ENCODE measurements at places on chromosomes 7 and 10.

DNA sequence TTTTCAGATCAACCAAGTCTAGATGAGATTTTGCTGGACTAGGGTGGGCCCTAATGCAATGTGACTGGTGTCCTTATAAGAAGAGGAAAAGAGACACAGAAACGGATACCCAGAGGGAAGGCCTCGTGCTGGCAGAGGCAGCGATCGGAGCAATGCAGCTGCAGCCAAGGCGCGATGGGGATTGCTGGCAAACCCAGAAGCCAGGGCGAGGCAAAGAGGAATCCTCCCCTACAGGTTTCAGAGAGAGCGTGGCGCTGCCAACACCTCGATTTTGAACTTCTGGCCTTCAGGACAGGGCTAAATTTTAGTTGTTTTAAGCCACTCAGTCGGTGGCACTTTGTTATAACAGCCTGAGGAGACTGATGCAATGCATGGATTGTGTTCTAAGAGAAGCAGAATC, 157.1 kb upstream of the RHEB start:
- no peak for DNase-seq

- DNase-seq: no peak
These were observed 207.9 kb downstream of the CACNA2D1 start for GRCh38 chr7:82235713-82236112.

DNA sequence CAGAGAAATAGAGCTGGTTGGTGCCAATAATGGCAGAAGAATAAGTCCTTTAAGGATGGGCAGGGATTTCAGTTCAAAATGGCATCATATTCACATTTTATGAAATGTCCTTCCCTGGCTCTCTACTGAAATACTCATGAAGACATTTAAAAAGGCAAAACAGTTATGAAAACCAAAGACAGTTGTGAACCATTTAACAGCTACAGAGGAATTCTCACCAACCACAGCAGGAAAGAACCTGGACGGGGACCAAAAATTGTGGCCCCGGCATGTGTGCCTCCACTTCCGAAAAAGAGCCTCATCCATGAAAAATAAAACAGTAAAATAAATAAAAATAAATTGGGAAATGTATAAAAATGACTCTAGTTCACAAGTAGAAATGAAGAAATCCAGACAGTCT, 539.5 kb downstream of the SUGCT start:
- no peak for DNase-seq

DNA sequence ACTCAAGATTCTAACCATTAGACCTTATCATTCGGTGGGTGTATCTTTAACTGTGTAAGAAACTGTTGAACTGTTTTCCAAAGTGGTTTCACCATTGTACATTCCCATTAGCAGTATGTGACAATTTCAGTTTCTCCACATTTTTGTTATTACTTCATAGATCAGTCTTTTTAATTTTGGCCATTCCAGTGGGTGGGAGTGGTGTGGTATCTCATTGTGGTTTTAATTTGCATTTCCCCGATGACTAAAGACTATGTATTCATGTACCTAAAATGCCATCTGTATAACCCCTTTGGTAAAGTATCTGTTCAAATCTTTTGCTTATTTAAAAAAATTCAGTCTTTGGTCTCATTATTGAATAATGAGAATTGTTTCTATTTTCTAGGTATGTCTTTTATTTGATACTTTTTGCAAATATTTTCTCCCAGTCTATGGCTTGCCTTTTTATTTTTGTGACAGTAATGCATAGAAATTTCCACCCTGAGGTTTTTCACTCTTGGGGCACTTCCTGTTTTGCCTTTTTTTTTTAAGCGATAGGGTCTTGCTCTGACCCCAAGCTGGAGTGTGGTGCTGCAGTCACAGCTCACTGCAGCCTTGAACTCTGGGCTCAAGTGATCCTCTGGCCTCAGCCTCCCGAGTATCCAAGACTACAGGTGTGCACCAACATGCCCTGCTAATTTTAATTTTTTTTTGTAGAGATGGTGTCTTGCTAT, 141.1 kb upstream of the ITGB1 start:
- no peak for DNase-seq

DNA sequence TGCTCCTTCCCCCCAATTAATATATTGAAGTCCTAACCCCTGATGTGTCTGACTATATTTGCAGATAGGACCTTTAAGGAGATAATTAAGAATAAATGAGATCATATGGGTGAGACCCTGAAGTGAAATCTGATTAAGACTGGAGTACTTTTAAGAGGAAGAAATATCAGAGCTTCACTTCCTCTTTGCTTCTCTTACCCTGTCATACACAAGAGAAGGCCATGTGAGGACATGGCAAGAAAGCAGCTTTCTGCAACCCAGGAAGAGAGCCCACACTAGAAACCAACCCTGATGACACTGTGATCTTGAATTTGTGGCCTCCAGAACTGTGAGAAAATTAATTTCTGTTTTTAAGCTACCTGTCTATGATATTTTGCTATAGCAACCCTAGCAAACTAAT, 44.2 kb downstream of the JMJD1C start:
- DNase-seq: no peak

DNA sequence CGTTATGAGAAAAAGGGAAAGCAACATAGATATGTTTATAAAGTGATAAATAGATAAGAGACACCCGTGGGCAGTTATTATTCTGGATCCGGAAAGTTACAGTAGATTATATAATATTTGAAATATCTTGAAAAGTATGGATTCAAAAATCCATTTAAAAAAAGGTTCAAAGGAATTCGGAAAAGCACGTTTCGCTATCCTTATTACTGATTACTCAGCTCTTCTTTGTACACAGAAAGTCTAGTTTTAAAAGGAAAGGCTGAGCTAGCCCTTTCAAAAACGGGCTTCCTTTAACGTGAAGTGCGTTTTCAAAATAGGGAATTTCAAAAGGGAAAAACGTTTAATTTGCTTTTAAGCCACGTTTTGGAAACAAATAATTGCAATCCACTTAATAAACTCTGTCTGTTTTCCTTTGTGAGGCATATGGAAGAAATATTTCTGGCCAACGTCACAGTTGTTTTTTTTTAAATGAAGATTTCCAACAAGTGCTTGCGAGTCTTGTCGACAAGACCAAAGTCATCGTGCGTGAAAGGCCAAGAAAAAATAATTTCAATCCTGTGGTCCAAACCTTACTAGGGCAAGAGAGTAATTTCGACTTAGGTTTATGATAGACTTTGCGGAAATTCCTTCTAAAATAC, 2.2 kb upstream of the SKIDA1 start:
- DNase-seq: no peak

DNA sequence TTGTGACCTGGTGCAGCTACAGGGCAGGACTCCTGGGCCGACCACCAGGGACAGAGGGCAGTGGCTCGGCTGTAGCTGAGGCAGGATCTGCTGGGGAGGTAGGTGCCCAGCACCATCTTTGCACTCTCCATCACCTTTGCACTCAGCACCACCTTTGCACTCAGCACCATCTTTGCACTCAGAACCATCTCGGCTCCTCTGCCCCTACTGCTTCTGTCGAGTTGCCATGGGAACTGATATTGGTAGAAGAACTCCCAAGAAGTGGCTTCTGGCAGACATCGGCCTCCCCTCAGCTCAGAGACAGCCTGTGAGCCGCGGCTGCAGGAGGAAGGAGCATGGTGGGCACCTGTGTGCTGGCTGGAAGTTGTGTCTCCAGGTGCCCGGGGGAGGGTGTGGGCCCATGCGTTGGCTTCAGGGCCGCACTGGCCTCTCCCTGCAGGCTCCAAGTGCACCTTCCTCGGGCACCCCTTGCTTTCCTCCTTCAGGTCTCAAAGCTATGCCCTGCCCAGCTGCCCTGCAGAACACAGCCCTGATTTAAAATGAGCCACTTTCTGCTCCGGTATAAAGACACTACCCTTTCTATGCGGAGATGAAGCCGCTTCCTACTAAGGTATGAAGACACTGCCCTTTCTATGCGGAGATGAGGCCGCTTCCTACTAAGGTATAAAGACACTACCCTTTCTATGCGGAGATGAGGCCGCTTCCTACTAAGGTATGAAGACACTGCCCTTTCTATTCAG, 514.5 kb downstream of the PTPRN2 start:
- no peak for DNase-seq

GRCh38 chr10:21265622-21266021, 259.9 kb downstream of the SKIDA1 start:
- DNase-seq: no peak

GRCh38 chr10:71605263-71605962, 114.2 kb downstream of the C10orf105 start:
- no peak for DNase-seq

- DNase-seq: no peak
These were observed 5.1 kb upstream of the OAT start for GRCh38 chr10:124423813-124424212.

GRCh38 chr7:156129522-156129921, 317.3 kb upstream of the SHH start:
- no peak for DNase-seq

GRCh38 chr7:134153493-134154136, 26.5 kb downstream of the LRGUK start:
- no peak for DNase-seq

- no peak for DNase-seq
These were observed 36.0 kb upstream of the KCNMA1 start for GRCh38 chr10:77673515-77674140.

DNA sequence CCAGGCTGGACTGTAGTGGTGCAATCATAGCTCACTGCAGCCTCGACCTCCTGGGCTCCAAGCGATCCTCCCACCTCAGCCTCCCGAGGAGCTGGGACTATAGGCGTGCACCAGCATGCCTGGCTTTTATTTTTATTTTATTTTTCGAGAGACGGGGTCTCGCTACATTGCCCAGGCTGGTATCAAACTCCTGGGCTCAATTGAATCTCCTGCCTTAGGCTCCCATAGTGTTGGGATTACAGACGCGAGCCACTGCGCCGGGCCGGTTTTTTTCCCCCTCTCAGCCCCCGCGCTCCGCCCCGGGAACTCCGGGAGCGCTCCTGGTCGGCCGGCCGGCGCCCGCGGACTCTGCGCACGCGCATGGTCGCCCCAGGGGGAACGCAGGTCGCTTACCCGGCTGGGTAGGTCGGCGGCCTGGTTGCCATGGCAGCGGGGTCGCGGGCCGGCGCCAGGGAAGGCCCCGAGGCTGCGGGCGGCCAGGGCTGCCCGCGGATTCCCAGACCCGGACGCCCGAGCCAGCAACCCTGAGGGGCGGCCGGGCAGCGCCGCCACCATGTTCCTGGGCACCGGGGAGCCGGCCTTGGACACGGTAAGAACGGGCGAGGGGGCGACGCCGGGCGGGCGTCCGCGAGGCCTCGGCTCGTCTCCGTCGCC, at the start of gene IQCE:
IQCE (plus strand) TSS at position 351 of the 654 bp plus-strand sequence; CDS start at position 554, 203 bp downstream.
- peak; percentile 81 for DNase-seq

DNA sequence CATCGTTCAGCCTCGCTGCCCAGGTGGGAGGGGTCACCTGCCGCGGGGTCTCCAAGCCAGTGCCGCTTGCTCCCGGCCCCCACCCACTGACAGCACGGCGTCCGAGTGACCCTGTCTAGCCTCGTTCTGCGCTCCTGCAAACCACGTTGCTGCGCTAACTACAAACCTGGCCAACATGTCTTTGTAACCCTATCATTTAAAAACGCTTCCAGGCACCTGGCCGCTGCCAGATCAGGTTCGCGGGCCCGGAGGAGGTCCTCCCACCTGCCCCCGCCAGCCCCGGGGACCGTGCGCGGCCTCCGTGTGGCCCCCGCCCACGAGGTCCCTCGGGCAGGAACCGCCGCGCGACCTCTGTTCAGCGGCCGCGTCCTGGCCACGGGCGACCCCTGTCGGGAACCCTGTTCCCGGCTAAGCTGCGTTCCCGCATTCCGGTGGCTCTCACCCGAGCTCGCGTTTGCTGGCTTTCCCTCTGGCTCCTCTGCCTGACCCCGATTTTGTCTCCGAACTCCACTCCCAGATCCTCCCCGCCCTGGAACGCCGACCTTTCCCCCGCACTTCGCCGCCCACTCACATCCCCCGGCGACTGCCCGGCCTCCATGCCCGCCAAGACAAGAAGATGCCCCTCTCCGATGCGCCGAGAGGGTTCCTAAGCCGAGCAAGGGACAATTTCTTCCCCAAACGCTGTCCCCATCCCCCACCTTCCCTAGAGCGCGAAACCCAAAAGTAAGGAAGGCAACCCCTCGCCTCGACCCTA, 2.4 kb downstream of the SFMBT2 start:
- peak; percentile 17 for DNase-seq

DNA sequence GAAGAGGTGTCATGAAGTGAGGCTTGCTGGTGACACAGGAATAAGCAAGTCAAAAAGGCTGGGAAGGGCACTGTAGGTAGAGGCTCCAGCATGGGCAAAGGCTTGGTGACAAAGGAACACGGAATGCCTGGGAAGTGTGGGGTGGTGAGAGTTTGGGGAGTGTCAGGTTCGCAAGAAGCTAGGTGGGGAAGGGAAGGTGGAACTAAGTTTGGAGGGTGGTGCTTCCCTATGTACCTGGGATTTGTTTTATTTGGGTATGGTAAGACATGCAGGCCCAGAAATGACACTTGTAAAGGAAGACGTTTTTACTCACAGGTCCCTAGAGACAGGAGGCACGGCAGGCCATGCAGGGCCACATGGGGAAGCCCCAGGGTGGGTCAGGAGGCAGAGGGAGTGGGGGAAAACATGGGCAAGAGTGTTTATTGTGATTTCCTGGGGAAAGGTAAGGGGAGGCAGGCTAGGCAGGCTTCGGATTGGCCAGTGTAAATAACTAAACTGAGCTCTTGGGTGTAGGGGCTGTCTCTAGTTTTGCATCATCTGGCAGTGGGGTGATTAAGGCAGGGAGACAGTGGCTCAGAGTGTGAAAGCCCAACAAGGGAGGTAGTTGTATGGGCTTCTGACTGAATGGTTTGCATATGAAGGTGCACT, 52.1 kb downstream of the SH2D4B start:
- no peak for DNase-seq

GRCh38 chr10:62076891-62077290, 175.4 kb downstream of the ARID5B start:
- no peak for DNase-seq

DNA sequence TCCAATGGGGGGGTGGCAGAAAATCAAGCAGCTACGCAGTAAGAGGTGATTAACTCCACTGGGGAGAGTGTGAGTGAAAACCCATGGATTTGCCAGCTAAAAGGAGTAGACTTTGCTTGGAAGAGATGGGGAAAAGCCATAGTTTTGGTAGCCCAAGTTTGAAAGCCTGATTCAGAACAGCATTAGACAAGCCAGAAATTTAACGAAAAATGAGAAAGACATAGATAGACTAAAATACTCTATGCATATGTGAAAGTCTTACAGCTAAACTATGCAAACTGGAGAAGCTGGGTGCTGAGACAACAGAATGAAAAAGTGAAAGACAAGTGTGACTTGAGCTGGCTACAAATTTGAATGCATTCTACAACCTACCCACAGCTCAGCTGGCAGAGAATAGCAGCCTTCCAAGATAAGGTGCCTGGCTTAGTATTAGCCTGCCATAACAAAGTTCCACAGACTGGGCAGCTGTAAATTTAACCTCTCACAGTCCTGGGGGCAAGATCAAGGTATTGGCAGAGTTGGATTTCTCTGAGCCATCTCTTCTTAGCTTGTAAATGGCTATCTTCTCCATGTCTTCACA, 156.6 kb downstream of the CDC14C start:
- no peak for DNase-seq
